ENCODE measurements at places on chromosomes 11 and 22.

DNA sequence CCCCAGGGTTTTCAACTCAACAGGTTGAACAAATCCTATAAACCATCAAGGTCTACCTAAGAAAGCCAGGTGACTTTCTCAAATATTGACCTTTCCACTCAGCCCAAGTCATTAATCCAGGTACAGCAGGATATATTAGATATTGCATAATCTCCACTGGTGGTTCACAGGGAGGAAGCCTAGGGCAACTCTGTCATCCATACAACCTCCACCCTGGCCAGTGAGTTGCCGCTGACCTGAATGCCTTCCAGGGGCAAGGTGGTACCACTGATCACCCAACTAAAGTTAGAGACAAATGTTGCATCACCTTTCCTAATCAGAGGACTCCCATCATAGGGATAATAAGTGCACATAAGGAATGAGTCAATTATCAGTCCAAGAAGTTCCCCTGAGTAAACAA, 22.9 kb downstream of the GUCD1 start:
- no peak for DNase-seq

DNA sequence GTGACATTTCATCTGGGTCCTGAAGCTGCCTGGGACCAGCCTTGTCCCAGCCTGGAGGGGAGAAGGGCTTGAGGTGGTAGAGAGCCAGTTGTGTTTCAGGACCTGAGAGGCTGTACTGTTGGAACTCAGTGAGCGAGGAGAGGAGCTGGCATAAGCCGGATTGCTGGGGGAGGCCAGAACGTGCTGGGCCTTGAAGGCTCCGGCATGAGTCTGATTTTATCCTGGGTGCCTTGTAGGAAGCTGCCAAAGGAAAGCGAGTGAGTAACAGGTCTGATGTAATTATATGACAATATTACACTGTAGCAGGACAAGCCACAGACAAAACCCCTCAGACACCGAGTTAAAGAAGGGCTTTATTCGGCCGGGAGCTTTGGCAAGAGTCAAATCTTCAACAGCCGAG, 17.2 kb downstream of the AP2A2 start:
- DNase-seq: no peak

GRCh38 chr11:57330029-57330428, 5.3 kb upstream of the TNKS1BP1 start:
- no peak for DNase-seq

DNA sequence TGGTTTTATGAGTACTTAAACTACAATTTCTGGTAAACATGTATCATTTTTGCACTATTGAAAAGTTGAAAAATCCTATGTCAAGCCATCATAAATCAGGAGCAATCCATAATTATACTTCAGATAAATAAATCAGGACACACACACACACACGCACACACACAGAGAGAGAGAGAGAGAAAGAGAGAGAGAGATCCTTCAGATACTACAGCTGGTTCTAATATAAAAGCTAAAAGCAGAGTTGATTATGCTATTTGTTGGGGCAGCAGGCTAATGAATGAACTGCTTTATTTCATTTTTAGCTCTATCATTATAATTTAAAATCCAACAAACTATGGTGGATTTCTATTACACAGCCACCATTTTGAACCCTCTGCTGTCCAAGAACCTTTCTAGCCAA, 322.4 kb upstream of the CCDC90B start:
- no peak for DNase-seq

DNA sequence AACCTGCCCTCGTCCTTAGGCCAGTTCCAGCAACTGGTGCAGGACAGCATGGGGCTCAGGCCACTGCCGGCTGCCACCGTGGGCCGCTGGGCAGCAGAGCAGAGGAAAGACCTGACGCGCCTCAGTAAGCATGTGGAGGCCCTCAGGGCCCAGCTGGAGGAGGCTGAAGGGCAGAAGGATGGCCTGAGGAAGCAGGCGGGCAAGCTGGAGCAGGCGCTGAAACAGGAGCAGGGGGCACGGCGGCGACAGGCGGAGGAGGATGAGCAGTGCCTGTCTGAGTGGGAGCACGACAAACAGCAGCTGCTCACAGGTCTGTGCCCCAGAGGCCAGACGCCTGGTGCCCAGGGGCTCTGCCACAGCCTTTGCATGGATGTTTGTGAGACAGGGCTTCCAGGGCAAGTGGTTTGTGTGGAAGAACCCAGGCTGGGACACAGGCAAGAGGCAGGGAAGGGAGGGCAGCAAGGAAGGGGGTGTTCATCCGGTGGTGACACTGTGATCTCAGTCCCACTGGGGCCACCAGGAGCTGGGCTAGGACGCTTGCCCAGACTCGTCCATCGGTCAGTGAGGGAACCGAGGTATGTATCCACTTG, 13.9 kb downstream of the CCDC157 start:
- no peak for DNase-seq

DNA sequence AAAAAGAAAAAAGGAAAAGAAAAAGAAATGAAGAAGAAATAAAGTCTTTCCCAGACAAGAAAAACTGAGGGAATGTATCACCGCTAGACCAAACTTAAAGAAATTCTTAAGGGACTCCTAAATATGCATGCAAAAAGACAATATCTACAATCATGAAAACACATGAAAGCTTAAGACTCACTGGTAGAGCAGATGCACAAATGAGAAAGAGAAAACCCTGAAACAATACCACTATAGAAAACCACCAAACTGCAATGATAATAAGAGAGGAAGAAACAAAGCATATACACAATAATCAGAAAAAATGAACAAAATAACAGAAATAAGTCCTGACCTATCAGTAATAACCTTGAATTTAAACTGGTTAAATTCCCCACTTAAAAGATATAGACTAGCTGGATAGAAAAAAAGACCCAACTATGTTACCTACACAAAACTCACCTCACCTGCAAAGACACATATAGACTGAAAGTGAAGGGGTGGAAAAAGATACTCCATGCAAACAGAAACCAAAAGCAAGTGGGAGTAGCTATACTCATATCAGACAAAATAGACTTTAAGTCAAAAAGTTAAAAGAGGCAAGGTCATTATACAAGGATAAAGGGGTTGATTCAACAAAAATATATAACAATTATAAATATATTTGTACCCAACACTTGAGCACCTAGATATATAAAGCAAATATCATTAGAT, 61.3 kb upstream of the NARS2 start:
- no peak for DNase-seq

DNA sequence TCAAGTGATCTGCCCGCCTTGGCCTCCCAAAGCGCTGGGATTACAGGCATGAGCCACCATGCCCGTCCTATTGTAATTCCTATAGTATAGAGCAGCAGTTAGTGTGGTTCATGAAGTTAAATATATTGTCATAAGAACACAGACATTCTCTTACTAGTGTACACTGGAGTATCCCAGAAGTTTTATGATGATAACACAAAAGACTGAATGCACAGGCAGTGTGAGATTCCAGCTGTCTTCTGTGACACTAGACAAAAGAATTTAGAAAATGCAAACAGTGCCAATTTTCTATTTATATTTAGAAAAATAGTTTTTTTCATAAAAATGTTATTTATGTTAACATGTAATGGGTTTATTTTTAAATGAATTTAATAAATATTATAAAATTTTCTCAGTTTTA, 39.4 kb upstream of the RBX1 start:
- no peak for DNase-seq

DNA sequence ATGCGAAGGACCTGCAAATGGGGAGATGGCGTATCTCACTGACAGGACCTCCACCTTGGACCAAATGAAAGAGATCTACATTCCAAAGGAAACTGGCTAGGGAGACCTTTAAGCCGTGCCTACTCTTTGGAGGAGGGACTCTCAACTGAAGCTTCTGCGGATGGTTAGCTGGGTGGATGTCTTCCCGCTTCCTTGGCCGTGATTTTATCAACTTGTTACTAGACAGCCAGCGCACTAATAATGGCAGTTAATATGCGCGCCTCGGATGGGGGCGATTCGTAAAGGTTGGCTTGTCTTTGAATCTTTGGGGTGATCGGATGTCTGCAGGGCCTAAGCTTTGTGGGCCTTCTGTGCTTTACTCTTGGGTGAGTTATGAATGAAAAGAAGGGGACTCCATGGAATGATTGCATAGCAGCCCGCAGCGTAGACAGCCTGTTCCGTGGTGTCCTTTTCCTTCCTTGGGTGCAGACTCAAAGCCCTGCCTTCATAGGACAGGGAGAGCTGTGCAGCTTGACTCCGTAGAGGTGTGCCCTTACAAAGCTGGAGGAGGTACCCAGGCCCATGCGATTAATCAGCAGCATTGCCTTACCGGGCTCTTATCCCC, 1.5 kb downstream of the ZNRF3 start:
- DNase-seq: no peak

DNA sequence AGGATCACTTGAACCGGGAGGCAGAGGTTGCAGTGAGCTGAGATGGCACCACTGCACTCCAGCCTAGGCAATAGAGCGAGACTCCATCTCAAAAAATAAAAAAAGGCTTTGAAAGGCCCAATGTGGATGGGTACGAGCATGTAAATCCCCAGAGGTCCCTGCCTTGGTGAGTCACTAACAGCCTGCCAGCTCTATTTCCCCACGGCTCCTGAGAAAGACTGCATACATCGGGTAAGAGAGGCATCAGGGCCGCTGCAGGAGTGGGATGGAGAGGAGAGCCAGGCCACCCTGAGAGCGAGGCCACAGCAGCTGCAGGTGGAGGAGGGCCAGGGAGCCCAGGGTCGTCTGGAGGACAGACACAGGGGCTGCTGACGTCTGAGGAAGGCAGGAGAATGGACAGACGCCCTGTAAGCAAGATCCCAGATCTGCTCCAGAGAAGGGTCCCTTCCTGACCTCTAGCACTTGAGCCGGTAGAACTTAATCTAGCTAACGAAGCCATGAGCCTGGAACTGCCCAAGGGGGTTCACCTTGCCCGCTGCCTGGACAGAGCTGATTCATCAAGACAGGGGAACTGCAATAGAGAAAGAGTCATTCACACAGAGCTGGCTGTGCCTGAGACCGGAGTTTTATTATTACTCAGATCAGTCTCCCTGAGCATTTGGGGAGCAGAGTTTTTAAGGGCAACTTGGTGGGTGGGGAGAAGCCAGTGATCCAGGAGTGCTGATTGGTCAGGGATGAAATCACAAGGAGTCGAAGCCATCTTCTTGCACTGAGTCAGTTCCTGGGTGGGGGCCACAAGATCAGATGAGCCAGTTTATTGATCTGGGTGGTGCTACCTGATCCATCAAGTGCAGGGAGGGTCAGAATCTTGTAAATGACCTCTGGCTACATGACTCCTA, 5.1 kb upstream of the KRTAP5-9 start:
- no peak for DNase-seq

- no peak for DNase-seq
These were observed 181.3 kb downstream of the METTL15 start for GRCh38 chr11:28289444-28289843.

DNA sequence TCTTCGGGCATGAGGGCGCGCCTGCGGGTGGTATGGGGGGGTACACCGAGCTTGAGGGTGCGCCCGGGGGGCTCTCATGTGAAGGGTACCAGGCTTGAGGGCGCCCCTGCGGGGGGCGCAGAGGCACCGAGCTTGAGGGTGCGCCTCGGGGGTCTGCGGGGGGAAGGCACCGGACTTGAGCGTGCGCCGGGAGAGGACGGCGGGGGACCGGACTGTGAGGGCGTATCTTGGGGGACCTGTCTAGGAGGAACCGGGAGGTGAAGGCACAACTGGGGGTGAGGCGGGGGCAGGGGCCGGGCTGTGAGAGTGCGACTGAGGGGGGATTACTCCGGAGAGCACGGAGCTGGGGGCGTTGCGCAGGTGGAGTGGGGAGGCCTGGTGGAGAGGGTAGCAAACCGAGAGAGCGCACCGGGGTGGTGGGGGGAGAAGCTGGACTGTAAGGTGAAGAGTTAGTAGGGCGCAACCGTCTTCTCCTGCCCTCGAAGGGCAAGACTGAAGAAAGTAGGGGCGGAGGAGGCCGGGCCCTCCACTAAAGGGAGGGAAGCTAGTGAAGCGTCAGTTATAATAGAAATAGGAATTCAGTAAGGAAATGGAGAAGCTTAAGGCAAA, 1.1 kb upstream of the DDX6 start:
- no peak for DNase-seq

DNA sequence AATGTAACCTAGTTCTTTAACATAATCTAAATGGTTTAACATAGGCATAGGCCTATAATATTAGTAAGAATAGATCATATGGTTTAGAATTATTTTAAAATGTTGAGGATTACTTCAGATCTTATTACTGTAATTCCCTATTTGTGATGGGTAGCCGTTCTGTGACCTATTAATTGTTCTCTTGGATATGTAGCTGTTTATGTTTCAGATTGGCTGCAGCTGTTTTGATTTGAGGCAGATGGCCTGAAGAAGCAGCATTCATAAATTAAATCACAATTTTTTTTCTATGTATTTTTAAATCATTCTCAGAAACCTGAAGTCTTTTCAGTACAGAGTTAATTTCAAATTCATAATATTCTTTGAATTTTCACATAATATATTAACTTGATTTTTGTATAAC, 104.5 kb downstream of the PDE3B start:
- DNase-seq: no peak

DNA sequence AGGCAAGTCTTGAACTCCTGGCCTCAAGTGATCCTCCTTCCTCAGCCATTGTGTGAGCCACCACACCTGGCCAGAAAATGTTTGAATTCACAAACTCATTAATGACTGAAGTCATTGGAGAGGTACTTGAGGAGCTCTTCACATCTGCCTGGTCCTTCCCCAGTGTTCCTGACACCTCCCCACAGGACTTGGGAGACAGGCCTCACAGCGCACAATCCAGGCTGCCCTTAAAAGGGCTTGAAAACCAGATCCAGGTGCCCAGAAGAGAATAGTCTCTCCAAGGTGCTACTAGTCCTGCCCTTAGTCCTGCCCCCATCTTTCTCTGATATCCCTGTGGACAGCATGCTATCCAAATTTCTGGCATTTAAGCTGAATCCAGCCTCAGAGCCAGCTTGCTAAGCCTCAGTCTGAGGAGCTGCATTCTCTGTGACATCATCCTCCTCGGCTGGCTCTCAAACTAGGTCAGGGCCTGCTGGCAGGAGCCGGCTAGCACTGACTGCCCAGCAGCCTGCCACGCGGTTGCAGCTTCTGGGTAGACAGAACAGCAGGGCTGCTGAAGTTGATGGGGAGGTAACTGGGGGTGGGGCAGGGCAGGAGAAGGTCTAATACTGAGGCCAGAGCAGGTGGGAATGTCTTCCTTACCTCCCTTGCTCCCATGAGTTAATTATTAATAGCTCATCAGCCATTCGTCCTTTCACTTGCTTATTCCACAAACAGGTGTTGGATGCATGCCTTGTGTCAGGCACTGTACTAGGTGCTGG, 35.3 kb upstream of the NECTIN1 start:
- DNase-seq: no peak

GRCh38 chr11:73383249-73384124, 7.3 kb downstream of the RELT start:
- no peak for DNase-seq

GRCh38 chr11:82995235-82995634, 76.5 kb downstream of the RAB30 start:
- DNase-seq: no peak

DNA sequence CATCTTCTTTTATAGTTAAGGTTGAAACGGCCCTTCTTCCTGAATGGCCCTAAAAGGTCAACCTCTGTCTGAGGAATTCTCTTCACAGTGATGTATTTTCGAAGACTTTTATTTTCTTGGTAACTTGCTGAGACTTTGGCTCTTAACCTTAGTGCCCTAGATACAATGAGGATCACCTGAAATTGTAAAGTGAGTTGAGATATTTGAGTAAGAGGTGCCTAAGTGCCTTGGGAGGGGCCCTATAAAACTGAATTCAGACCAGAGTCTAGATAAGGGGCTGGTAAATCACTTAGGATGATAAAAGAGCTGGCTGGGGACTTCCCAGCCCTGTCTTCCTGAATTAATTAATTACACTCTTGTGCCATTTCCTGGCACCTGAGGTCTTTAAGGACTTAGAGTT, 505.6 kb upstream of the KIRREL3 start:
- no peak for DNase-seq
